ENCODE measurements at places on chromosomes 16 and 17. TPM values are rescaled to one million over a fixed set of nuclear protein-coding genes. Genes with fewer than 3 reads are reported as not detected.

GRCh38 chr16:10756574-10756973 is 12.9 kb downstream of the NUBP1 start:
- no peak for DNase-seq

- no peak for DNase-seq
Observed at GRCh38 chr17:12114686-12115418, 94.2 kb downstream of the MAP2K4 start.

CACNG4 gene
- polyA plus RNA-seq = 5.3 TPM

XAF1 gene
- 7.9 TPM for polyA plus RNA-seq

All from left renal cortex interstitium (tissue), 4 donors.